Dermis lymphatic vessel endothelial cell (primary cell): ENCODE measurements at places on chromosomes 1 and 21. TPM values are rescaled to one million over a fixed set of nuclear protein-coding genes. Genes with fewer than 3 reads are reported as not detected.

SPRR2A gene
- not detected in 2 replicates for total RNA-seq

KRTAP13-2 gene
- not detected in 2 replicates for total RNA-seq

ZNF697 gene
- 19.0 and 19.8 TPM in 2 replicates for total RNA-seq

LCE2B gene
- not detected in 2 replicates for total RNA-seq

ANKRD65 gene
- 0.11 and 0.34 TPM in 2 replicates for total RNA-seq

BACE2 gene
- total RNA-seq = 161 and 233 TPM in 2 replicates

PTPN22 gene
- total RNA-seq = not detected in 2 replicates

RCAN1 gene
- 21.8 and 32.8 TPM in 2 replicates for total RNA-seq

OR2T35 gene
- not detected in 2 replicates for total RNA-seq

CLCA4 gene
- not detected in 2 replicates for total RNA-seq

TNNT2 gene
- total RNA-seq = not detected in 2 replicates

GPR137B gene
- 5.7 and 9.4 TPM in 2 replicates for total RNA-seq

S100A2 gene
- 0.86 and 0.98 TPM in 2 replicates for total RNA-seq

ASAP3 gene
- total RNA-seq = 4.0 and 5.7 TPM in 2 replicates

TNFSF4 gene
- total RNA-seq = 1.4 and 1.8 TPM in 2 replicates

TEX38 gene
- not detected in 2 replicates for total RNA-seq

CC2D1B gene
- total RNA-seq = 19.7 and 21.0 TPM in 2 replicates

PSRC1 gene
- 1.0 and 1.3 TPM in 2 replicates for total RNA-seq

NR5A2 gene
- 1.8 and 2.5 TPM in 2 replicates for total RNA-seq

PATJ gene
- total RNA-seq = 5.0 and 5.1 TPM in 2 replicates

LAD1 gene
- 0.22 TPM in 1 of 2 replicates, not detected in the other for total RNA-seq

MPZ gene
- 1.3 and 1.7 TPM in 2 replicates for total RNA-seq

FLG gene
- total RNA-seq = not detected in 2 replicates

OLFML2B gene
- 0.09 and 0.22 TPM in 2 replicates for total RNA-seq

GPATCH2 gene
- total RNA-seq = 14.4 and 23.5 TPM in 2 replicates

AGMAT gene
- 0.11 and 0.17 TPM in 2 replicates for total RNA-seq

CD164L2 gene
- total RNA-seq = not detected in 2 replicates

GDAP2 gene
- total RNA-seq = 15.9 and 18.6 TPM in 2 replicates

ATP1A4 gene
- not detected in 2 replicates for total RNA-seq
